ENCODE measurements at places on chromosomes 3 and 15.
A peak's percentile ranks its signal among the peaks of the same experiment; 100 is the strongest.

GRCh38 chr3:61094608-61095007 is 156.6 kb downstream of the FHIT start:
- DNase-seq, result no peak

GRCh38 chr3:138066383-138066782 is 49.0 kb downstream of the DZIP1L start:
- DNase-seq, result no peak

- DNase-seq, result peak; percentile 72
Observed at GRCh38 chr3:33787328-33788009, 11.0 kb upstream of the PDCD6IP start.

DNA sequence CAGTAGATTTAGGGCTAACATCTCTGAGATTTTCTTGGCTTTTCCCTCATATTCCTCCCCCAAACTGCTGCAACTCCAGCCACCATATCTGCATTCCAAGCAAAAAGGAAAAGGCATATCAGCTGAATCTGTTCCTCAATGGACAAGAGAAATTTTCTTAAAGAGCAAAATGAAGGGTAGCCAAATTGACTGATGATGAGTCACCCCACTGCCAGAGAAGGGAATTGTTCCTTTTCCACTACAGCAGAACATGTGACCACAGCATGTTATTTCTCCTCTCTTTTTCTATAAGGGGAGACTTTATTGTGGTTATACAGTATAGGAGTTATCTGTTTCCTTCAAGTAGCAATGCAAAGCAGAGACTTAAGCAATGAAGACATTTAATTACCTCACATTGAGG is 172.5 kb downstream of the MTHFS start:
- peak; percentile 49 for DNase-seq

GRCh38 chr3:33130144-33130543 is 16.3 kb downstream of the CRTAP start:
- no peak for DNase-seq

- DNase-seq, result peak; percentile 95
Observed at GRCh38 chr3:126197854-126198584, 17.6 kb upstream of the ALDH1L1 start.

- DNase-seq, result peak; percentile 18
Observed at GRCh38 chr3:40719660-40720287, 195.0 kb downstream of the ZNF621 start.

All from urothelium cell line (cell line).